ENCODE measurements at places on chromosomes 7 and 10. TPM values are rescaled to one million over a fixed set of nuclear protein-coding genes. Genes with fewer than 3 reads are reported as not detected.
A peak's percentile ranks its signal among the peaks of the same experiment; 100 is the strongest.

DNA sequence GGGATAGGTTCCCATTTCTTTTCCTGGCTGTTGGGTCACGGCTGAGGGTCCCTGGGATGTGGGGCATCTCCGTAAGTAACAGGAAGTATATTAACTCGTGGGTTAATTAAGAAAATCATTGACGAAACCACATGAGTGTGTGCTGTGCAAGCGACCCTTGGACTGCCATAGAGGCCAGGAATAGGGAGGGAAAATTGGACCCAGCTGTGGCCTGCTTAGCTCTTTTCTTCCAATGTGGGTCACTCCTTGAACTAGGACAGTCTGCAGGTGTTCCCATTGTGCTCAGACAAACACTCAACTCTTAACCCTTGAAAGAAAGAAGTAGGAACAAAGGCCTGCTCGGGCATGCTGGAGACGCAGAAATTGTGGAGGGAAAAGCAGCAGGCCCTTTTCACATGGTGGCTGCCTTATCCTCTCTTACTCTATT is 25.6 kb upstream of the PLEKHA1 start:
- H3K27me3 ChIP-seq: no peaks in the 10 kb centered on the region
- no peaks in the 10 kb centered on the region for H3K4me1 ChIP-seq
- no peak for DNase-seq
- no peak overlapping the region for H3K27ac ChIP-seq

DNA sequence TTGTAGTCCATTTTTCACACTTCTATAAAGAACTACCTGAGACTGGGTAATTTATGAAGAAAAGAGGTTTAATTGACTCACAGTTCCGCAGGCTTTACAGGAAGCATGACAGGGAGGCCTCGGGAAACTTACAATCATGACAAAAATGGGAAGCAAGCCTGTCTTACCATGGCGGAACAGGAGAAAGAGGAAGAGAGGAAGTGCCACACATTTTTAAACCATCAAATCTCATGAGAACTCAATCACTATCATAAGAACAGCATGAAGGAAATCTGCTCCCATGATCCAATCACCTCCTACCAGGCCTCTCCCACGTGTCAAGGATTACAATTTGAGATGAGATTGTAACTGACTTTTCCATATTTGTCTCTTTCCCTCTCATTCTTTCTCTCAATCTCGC is 9.3 kb upstream of the PNPLA8 start:
- no peak for DNase-seq
- no peaks in the 10 kb centered on the region for H3K36me3 ChIP-seq
- H3K27me3 ChIP-seq: no peaks in the 10 kb centered on the region
- no peaks in the 10 kb centered on the region for H3K4me1 ChIP-seq
- no peak overlapping the region for H3K27ac ChIP-seq

- peak; percentile 88 for DNase-seq
- no peak overlapping the region for H3K4me3 ChIP-seq
- H3K27ac ChIP-seq: no peak overlapping the region
- no peaks in the 10 kb centered on the region for H3K27me3 ChIP-seq
Observed at GRCh38 chr10:103554488-103555324, 61.2 kb downstream of the NEURL1 start.

DNA sequence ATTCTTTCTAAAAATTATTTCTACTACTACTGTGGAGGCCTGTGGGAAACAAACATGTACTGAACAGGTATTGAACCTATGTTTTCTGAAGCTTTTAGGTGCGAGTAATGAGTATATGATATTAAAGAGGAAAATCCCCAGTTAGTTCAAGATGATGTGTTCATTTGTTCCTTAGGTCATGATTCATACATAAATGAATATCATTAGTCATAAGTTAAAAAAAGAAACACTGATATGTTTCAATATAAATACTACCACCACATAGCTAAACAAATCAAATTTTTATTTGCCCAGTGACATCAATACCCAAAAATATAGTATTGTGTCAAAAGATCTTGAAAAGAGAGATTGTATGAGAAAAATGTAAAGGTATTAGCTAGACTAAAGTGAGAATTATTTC is 210.7 kb upstream of the GNAI1 start:
- DNase-seq: no peak
- H3K4me1 ChIP-seq: no peaks in the 10 kb centered on the region
- no peaks in the 10 kb centered on the region for H3K27me3 ChIP-seq
- no peaks in the 10 kb centered on the region for H3K36me3 ChIP-seq

- H3K4me3 ChIP-seq: no peak overlapping the region
- H3K27me3 ChIP-seq: no peaks in the 10 kb centered on the region
- H3K4me1 ChIP-seq: no peaks in the 10 kb centered on the region
- H3K36me3 ChIP-seq: no peaks in the 10 kb centered on the region
Observed at GRCh38 chr10:121615836-121616235, 17.6 kb upstream of the FGFR2 start.

GHRHR gene
- total RNA-seq: not detected

- H3K4me1 ChIP-seq: no peaks in the 10 kb centered on the region
- H3K36me3 ChIP-seq: no peaks in the 10 kb centered on the region
- H3K27me3 ChIP-seq: no peaks in the 10 kb centered on the region
- no peak for DNase-seq
- no peak overlapping the region for H3K4me3 ChIP-seq
Observed at GRCh38 chr7:70678621-70679251, 453.2 kb upstream of the GALNT17 start.

GRCh38 chr10:132464256-132465192 is 67.5 kb downstream of the PWWP2B start:
- no peak overlapping the region for H3K4me3 ChIP-seq
- no peaks in the 10 kb centered on the region for H3K36me3 ChIP-seq
- no peaks in the 10 kb centered on the region for H3K27me3 ChIP-seq
- peaks cover 6% of the 10 kb centered on the region for H3K4me1 ChIP-seq
- H3K27ac ChIP-seq: peak overlapping the region; percentile 79
- DNase-seq: peak; percentile 60

- no peak overlapping the region for H3K27ac ChIP-seq
- no peaks in the 10 kb centered on the region for H3K36me3 ChIP-seq
- no peak for DNase-seq
- no peaks in the 10 kb centered on the region for H3K4me1 ChIP-seq
- no peak overlapping the region for H3K4me3 ChIP-seq
Observed at GRCh38 chr7:70135656-70136055, 537.4 kb downstream of the AUTS2 start.

DNA sequence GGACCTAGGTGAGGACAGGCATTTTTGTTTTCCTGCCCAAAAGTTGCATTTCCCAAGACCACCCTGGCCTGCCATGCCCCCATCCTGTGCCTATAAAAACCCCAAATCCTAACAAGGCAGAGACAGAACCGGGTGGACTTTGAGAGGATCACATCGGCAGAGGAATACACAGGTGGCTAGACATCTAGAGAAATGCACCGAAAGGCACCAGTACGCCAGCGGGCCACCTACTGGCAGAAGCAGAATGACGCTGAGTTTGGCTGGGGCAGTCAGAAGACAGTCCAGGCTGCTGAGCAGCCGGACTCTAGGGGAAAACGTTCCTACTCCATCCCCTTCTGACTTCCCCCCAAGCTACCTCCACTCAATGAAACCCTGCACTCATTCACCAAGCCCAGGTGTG is 2.8 kb downstream of the AKR1C4 start:
- H3K27me3 ChIP-seq: no peaks in the 10 kb centered on the region
- no peak overlapping the region for H3K4me3 ChIP-seq
- H3K4me1 ChIP-seq: no peaks in the 10 kb centered on the region
- no peak for DNase-seq

DNA sequence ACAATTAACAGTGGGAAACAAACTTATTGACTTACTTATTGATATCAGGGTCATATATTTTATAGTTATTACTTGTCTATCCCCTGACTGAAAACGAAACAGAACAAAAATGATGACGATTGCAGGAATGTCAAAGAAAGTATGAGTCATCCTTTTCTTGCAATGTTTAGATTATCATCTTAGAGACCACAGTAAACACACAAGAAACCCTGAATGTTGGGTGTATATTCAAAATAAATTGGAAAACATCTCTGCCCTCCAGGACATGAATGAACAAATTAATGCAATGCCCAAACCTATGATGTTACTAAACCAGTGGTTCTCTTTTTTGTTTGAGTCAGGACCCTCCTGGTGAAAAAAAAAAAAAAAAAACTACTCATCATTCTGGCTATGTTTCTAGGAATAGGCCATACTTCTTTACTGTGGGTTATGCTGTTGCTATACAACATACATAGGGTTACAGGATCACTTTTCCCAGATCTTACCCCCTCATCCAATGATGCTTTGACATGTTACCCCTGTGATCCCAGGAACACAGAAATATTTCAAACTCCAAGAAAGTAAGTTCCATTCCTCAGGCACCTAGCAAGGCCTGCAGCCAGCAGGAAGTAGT is 623.4 kb upstream of the IGFBP3 start:
- H3K36me3 ChIP-seq: no peaks in the 10 kb centered on the region
- H3K27me3 ChIP-seq: no peaks in the 10 kb centered on the region
- no peak overlapping the region for H3K4me3 ChIP-seq
- H3K4me1 ChIP-seq: no peaks in the 10 kb centered on the region
- DNase-seq: no peak

GRCh38 chr7:51274001-51274400 is 42.6 kb downstream of the COBL start:
- H3K27me3 ChIP-seq: no peaks in the 10 kb centered on the region
- no peak overlapping the region for H3K4me3 ChIP-seq
- H3K4me1 ChIP-seq: no peaks in the 10 kb centered on the region
- no peak overlapping the region for H3K27ac ChIP-seq
- H3K36me3 ChIP-seq: no peaks in the 10 kb centered on the region

GRCh38 chr10:131396121-131397050 is 84.9 kb upstream of the TCERG1L start:
- H3K36me3 ChIP-seq: no peaks in the 10 kb centered on the region
- H3K27ac ChIP-seq: no peak overlapping the region
- H3K27me3 ChIP-seq: no peaks in the 10 kb centered on the region
- H3K4me3 ChIP-seq: no peak overlapping the region
- peaks cover 12% of the 10 kb centered on the region for H3K4me1 ChIP-seq

GRCh38 chr10:17585016-17585415 is 32.2 kb downstream of the HACD1 start:
- no peak for DNase-seq
- no peak overlapping the region for H3K27ac ChIP-seq
- no peaks in the 10 kb centered on the region for H3K36me3 ChIP-seq
- H3K27me3 ChIP-seq: no peaks in the 10 kb centered on the region
- H3K4me1 ChIP-seq: no peaks in the 10 kb centered on the region

- H3K27me3 ChIP-seq: no peaks in the 10 kb centered on the region
- H3K27ac ChIP-seq: no peak overlapping the region
- H3K36me3 ChIP-seq: no peaks in the 10 kb centered on the region
- no peak for DNase-seq
Observed at GRCh38 chr7:116569737-116570136, 44.9 kb downstream of the CAV1 start.

GRCh38 chr7:157553256-157553655 is 216.5 kb downstream of the DNAJB6 start:
- DNase-seq: no peak
- no peak overlapping the region for H3K4me3 ChIP-seq
- H3K27ac ChIP-seq: no peak overlapping the region
- no peaks in the 10 kb centered on the region for H3K4me1 ChIP-seq
- H3K27me3 ChIP-seq: no peaks in the 10 kb centered on the region

DNA sequence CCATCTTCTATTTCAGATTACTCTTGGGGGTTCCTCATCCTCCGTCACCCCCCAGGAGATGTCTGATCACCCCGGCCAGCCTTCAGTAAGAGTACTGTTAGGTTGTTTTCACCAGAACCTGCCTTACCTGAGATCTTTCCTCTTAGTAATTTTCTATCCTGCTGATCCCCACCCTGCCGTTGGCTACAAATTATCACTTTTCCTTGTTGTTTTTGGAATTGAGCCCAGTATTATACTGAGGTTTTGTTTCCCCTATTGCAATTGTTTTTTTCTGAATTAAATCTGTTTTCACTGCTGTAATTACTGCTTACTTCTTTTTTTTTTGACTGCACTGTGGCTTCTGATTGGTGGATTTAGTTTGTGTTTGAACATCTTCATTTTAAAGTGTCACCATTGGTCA is 14.7 kb downstream of the SPAM1 start:
- no peaks in the 10 kb centered on the region for H3K36me3 ChIP-seq
- DNase-seq: no peak
- H3K4me1 ChIP-seq: no peaks in the 10 kb centered on the region
- no peaks in the 10 kb centered on the region for H3K27me3 ChIP-seq

NOS3 gene
- total RNA-seq: 22.8 TPM

GRCh38 chr7:76343294-76343930 is 15.4 kb downstream of the YWHAG start:
- H3K27me3 ChIP-seq: no peaks in the 10 kb centered on the region
- H3K27ac ChIP-seq: peak overlapping the region; percentile 35
- no peak for DNase-seq
- peaks cover 60% of the 10 kb centered on the region for H3K4me1 ChIP-seq

DNA sequence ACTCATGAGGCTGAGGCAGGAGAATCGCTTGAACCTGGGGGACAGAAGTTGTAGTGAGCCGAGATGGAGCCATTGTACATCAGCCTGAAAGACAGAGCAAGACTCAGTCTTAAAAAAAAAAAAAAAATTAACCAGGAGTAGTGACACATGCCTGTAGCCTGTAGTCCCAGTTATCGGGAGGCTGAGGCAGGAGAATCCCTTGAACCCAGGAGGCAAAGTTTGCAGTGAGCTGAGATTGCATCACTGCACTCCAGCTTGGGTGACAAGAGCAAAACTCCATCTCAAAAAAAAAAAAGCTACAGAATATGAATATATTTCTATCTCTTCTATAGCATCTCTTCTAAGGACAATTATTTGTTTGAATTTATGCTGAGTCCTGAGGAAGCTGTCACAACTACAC is 6.5 kb downstream of the AZGP1 start:
- H3K4me3 ChIP-seq: no peak overlapping the region
- no peak overlapping the region for H3K27ac ChIP-seq
- no peaks in the 10 kb centered on the region for H3K36me3 ChIP-seq
- DNase-seq: no peak
- peaks cover 12% of the 10 kb centered on the region for H3K27me3 ChIP-seq
- H3K4me1 ChIP-seq: no peaks in the 10 kb centered on the region

DNA sequence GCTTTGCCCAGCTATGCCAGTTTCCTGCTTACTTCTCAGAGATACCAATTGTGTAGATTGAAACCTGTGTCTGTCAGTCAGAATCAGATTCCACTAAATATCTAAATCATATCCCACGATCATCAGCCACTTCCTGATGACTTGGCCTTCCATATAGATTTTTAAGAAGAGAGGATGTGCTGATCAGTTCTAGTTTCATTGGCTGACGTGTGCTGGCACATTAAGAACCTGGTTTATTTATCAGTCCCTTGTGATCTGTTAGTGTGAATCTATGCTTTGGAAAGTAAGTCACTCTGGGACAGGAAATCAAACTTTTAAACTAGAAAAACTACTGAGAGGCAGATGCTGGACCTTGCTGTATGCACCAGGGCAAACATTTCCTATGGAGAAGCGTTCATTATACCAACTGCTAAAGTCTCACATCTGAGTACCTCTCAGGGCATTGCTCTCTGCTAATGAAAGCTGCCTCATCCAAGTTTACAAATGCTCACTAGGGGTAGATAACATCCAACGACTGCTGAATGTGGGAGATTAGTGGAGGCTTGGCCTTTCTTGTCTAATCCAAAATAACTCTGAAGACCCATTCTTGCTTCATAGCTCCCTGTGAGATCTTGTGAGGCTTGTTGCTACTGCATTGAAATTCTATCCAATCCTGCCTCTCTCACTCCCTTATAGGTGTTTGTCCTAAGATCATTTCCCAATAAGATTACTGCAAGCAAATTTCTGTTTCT is 109.1 kb downstream of the ARL4A start:
- H3K4me1 ChIP-seq: no peaks in the 10 kb centered on the region
- H3K27ac ChIP-seq: no peak overlapping the region
- H3K36me3 ChIP-seq: no peaks in the 10 kb centered on the region
- no peaks in the 10 kb centered on the region for H3K27me3 ChIP-seq
- no peak for DNase-seq
- no peak overlapping the region for H3K4me3 ChIP-seq

Measured in adrenal gland (tissue), 19 donors.